OCI-LY7 (cell line): ENCODE measurements at places on chromosomes 3 and 15. TPM values are rescaled to one million over a fixed set of nuclear protein-coding genes. Genes with fewer than 3 reads are reported as not detected.

DNA sequence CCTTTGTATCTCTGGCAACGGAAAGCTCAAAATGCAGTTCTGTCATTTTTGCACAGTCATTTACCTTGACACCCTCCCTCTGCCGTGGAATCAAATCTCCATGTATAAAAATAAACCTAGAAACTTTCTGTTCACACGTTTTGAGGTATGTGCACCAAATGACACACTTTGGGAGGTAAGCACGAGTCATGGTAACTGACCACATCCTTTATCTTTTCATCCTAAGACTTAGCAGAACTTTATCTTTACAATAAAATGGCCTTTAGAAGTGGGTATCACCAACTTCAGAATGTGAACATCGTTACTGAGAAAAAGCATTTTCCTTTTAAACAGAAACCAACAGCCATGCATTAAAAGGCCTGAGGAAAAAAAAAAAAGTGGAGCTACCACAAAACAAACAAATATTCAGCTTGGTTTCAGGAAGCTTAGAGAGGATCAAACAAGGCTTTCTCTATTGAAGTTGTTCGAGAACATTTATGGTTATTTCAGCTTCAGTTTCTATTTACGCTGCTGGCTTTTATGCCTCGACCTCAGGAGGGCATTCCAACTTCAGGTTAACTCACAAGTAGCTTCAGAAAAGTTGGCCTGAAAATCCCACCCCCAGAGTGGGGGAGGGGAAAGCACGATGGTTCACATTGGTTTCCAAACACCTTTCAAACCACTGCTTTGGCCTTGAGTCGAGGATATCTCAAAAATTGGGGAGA lies 171.1 kb upstream of the ICE2 start:
- DNase-seq, result no peak

The CCDC33 gene
- total RNA-seq, result not detected in 2 replicates

The TEX55 gene
- not detected in 2 replicates for total RNA-seq

GRCh38 chr3:46649436-46649835 lies 37.1 kb downstream of the FAM240A start:
- no peak for DNase-seq

The LINGO1 gene
- not detected in 2 replicates for total RNA-seq

- DNase-seq, result no peak
Measured at GRCh38 chr3:78096488-78097255, 1056.8 kb downstream of the ROBO2 start.

DNA sequence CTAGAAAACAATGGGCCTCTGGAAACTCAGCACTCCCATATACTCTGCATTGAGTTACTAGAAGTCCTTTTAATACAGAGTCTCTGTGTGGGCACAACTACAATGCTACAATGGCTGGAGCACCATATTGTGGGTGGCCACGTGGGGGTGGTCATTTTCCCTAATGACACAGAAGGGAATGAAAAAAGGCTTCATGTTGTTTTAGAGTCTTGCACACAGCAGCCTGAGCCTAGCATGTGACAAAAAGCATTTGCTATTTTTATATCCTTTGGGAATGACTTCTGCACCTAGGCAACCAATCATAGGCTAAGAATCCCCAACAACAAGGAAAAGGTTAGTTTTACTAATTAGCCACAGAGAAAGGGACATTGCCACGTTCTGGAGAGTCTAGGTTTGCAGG lies 120.6 kb downstream of the PPM1L start:
- no peak for DNase-seq

GRCh38 chr3:37183375-37183831 lies 9.0 kb upstream of the LRRFIP2 start:
- no peak for DNase-seq

DNA sequence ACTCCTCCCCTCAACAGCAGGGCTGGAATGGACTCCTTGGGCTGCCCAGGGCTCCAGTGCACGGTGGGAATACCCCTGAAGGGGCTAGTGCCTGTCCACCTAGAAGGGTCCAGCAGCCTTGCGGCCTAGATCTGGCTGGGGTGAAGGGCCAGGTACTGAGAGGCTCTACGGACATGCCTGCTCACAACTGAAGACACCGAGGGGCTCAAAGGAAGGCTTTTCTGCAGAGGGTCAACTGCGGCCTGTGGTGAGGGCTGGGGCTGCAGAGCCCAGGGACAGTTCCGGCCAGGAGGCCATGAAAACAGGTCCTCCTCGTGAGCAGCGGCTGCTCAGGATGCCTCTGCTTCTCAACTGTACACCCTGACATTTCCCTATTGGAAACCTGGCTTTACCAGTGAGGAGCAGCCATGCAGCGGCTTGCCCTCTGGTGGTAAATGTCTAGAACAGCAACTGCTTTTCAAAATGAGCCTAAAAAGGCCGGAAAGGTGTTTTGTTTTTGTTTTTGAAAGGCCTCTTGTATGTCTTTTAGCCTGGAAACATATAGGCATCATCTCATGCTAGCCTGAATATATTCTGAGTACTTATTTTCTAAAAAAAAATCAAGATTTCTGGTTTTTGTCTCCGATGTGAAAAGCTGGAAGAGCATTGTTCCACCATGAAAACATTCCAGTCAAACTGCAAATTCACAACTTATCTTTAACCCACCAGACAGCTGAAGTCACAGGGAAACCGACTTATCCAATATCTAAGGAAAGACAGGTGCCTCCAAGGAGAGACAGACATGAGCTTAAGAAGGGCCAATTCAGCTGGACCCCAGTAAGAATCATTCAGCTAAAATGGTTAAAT lies 163.4 kb downstream of the KLF13 start:
- peak; percentile 82 for DNase-seq

GRCh38 chr15:39472621-39473297 lies 108.1 kb upstream of the THBS1 start:
- no peak for DNase-seq

- DNase-seq, result no peak
Measured at GRCh38 chr3:153623834-153624233, 461.8 kb downstream of the RAP2B start.

- no peak for DNase-seq
Measured at GRCh38 chr15:57235873-57236272, 140.4 kb upstream of the CGNL1 start.

DNA sequence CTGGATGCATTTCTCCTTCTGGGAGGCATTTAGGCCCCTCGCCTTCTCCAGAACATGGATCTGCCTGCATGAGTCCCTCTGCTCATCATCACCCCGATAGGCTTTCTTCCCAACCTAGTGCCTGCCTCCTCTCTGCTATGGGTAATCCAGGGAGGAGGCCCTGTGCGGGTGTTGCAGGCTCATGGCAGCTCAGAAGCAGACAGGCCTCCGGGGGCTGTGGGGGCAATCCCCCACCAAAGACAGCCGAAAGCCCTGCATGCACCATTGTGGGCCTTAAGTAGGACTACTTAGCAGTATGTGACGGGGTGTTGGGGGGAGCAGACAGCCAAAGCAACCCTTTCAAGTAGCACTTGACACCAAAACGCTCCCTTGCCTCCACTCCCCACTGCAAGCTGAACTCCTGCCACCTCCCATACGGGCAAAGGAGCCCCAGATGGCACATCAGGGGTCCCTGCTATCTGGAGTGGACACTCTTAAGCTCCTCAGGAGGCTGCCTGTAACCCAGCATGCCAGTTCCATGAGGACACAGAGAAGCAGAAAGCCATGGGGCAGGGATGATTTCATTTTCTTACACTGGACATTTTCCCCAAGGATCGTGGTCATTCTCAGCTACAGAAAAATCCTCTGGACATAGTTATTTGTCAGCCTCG lies 98.8 kb upstream of the HACD2 start:
- DNase-seq, result no peak
